ENCODE measurements at places on chromosomes 4 and X.

DNA sequence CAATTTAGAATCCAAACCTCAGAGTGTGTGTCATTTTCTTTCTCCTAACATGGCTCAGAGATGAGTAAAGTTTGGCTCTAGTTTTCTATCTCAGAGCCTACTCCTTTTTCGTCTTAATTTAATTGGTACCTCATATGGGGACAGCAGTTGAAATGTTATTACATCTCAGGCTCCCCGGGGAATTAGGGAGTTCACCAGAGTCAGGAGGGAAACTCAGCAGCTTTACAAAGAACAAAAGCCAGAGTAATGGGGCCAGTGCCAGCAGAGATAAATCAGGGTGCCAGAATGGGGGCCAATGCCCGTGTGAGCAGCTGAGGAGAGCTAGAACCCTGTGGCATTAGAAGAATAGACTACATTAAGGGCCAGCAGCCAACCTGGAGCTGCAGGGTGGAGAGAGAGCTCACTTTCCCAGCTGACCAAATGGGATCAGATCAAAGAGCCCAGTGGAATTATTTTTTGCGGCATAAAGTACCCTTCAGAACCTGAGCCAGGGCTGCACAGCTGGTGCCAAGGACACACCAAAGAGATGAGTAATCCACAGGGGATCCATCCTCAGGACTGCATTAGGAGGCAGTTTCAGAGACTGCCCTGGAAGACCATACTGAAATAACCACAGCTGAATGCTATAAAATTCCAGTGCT, 207.1 kb upstream of the DKK2 start:
- DNase-seq: no peak

- no peak for DNase-seq
These were observed 424.3 kb downstream of the SLITRK2 start for GRCh38 chrX:146241902-146242301.

DNA sequence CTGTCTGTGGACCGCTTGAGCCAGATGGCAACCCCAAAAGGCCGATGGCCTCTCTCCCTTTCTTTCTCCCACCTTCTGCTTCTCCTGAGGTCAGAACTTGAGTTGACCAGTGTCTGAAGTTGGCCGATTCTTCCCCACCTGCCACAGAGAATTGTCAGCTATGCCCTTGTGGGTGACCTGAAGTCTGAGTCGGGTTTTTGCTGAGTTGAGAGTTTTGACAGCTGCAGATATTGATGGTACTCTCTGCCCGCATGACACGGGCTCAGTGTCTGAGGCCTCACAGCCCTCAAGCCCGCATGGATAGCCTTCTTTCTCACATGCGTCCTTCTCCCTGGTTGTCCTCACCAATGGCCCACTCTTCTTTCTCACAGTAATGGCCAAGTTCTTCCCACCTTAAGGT, 111.0 kb downstream of the EFNB1 start:
- DNase-seq: no peak

DNA sequence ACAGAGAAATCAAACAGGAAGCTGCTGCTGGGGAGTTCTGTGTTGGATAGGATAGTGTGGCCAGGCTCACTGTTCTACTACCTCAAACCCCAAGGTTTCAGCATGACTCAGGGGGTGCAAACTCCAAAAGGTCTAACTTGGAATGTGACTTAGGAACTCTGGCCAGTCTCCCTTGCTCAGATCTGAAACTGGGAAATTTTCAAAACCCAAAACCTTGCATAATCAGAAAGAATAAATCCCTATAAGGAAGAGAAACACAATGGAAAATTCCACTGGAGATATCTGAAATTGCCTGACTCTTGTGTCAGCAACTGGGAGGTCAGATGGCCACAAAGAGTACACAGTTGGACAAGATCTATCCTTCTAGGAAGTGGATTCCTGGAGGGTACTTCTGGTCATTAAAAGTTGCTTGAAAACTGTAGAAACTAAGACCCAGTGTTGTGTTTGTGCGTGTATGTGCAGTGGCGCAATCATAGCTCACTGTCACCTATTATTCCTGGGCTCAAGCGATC, 58.0 kb downstream of the PPEF2 start:
- DNase-seq: no peak

GRCh38 chr4:182179751-182180150, 63.5 kb upstream of the TENM3 start:
- DNase-seq: no peak

DNA sequence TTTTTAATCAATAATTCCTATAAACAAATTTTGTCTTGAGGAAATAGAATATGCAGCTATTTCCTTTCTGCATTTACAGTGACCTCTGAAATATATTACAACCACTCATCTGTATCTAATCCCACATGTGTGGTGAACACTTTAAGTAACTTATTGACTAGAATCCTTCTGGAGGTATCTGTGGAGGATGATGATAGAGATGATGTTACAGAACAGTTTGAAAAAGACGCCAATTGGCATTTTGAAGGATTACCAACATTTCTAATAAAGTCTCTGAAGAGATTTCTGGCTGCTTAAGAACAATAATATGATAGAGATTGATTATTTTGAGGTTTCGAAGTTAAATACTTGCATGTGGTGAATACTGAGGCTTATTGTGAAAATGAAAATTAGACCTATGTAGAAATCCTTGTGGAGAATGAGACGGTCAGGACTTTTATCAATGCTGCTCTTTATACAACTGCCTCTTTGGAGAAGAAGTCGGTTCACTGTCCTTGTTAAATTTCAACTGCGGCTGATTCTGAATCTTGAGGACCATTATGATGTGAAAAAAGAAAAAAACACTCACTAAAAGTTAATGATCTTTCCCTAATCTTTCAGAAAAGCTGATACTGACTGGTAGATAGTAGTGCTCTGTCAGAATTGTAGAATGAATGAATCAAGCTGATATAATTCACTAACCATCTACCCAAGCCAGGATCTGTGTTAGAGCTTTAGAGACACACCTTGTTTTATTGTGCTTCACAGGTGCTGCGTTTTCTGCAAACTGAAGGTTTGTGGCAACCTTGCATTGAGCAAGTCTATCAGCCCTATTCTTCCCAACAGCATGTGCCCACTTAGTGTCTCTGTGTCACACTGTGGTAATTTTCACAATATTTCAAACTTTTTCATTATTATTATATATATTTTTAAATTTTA, 204.7 kb downstream of the SPRY1 start:
- no peak for DNase-seq

DNA sequence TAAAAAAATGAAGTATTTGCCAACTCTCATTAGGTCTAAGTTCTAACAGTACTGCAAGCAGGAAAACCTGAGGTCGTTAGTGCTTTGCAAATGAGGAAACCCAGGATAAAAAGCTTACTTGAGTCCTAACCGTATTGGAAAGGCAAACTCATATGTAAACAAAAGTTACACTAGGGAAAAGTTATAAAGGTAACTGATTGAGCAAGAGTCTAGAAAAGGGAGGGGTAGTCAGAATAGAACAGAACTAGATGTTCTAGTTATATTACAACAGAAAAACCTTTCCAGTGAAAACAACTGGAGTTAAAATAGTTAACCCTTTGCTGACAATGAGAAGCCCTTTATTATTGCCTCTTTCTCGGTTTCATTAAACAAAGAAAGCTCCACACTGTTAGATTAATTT, 66.4 kb upstream of the MAOA start:
- DNase-seq: no peak

DNA sequence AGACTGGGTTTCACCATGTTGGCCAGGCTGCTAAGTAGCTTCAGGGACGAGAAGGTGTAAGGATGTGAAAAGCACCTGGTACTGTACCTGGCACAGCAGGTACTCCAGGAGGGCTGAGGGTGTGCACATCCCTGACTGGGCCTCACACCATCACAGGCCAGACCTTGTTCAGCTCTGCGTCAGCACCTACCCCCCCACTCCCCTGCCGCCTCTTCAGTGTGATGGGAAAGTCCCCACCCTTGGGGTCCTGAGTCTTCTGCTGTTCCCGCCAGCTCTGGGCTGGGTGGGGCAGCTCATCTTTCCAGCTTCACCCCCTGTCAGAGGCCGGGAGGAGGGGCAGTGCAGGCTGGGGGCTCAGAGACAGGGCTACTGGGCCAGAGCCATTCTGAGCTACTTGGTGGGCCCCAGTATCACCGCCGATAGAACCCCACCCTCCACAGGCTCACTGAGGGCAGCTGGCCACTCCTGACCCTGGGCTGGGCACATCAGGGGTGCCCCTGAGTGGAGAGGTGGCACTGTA, 6.7 kb upstream of the SH3BP2 start:
- peak; percentile 38 for DNase-seq

Data from activated naive CD8-positive, alpha-beta T cell treated with anti-CD3 and anti-CD28 coated beads, Interleukin-2, amount 10 ng/mL, durations not matched to agents 7 days and 5 days (primary cell).